CD4-positive, alpha-beta T cell treated with Interleukin-4 for 1 hour (primary cell): ENCODE measurements at places on chromosomes 12 and 14.

DNA sequence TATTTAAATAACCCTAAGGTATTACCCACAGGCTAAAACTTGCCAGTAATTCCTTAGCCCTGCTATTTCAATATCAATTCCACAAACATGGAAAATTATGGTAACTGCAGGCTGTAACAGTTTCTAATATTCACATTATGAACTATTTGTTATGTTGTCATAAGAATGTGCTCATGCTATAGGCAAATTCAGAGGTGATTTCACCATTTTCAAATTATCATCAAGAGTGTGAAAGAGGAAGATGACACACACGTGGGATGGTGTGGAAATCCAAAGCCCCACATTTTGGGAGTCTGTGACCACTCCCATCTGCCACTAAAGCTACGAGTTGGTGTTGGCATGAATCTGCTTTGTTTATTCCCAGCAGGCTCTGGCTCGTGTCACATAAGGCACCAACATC, 5.9 kb upstream of the MYO1A start:
- DNase-seq: no peak

DNA sequence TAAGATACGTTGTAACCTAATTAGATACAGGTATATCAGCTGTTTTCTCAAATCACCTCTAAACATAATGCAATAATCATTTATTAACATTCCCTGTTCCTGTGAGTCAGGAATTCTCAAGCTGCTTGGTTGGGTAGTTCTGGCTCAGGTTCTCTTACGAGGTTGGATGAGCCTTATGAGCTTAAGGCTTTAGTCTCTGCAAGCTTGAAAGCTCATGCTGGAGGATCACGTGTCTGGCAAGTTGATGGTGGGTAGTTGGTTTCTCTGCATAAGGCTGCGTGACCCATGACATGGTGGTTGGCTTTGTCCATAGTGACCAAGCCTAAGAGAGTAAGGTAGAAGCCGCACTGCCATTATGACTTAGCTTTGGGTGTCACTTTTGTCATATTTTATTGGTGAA, 62.0 kb downstream of the PLEKHA5 start:
- no peak for DNase-seq

DNA sequence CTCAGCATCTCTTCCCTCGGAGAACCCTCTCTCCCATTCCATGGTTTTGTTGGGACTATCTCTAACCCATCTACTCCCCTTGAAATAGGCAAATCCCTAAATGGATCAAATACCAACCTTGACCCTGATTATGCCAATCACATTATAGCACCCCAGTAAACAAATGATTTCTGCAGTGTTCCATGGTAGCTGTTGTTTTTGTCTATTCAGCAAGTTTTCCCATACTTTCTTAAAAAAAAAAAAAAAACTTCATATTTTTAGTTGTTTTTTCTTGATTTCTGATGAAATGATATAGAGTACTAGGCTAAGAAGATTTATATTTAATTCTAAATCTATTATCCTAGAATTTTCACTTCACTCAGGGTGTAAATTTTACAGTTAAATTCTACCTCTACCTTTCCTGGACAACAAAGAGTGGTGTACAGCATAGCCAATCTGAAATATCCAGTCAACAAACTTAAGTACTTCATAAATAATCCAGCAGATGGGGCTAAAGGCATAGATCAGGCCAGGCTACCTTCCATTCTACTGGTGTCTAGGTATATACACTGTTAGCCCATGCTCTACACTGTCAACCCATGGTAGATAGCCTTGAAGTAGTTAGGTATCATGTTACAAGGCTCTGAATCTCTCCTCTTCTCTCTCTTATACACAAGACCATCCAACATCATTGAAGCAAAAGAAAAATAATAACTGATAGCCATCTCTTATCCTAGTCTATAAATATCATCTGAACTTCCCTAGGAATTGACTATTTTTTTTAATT, 82.2 kb downstream of the PLEKHG7 start:
- DNase-seq: peak; percentile 78

DNA sequence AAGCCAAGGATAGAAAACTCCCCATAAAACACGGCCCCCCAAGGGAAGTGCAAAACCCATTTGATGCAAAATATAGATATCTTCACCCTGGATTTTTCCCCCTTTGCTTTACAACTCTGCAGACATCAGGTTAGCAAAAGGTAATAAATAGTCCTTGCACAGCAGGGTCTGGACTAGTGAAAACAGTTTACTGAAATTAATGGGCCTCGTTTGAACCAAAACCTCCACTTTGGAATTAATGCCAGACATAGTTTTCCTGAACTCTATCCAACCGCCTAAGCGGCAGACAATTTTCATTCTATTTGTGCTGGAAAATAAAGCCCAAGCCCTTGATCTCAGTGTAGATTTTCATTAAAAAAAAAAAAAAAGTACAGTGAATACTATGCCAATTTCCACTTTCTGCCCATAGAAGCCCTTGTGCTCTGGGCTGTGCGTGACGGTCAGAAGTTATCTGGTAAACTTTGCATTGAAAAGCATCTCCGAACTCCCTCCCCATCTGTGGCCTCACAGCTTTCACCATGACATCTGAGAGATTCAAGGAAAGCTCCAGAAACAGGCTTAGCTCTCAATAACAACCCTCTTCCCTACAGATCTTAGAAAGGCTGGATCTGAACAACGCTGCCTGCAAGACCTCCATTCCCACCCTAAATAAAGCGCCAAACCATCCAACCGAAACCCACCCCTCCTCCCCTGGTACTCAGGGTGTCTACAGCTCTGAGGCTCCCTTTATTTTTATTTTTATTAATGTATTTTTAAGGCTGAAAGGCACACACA, 11.0 kb upstream of the IRF2BPL start:
- DNase-seq: no peak

DNA sequence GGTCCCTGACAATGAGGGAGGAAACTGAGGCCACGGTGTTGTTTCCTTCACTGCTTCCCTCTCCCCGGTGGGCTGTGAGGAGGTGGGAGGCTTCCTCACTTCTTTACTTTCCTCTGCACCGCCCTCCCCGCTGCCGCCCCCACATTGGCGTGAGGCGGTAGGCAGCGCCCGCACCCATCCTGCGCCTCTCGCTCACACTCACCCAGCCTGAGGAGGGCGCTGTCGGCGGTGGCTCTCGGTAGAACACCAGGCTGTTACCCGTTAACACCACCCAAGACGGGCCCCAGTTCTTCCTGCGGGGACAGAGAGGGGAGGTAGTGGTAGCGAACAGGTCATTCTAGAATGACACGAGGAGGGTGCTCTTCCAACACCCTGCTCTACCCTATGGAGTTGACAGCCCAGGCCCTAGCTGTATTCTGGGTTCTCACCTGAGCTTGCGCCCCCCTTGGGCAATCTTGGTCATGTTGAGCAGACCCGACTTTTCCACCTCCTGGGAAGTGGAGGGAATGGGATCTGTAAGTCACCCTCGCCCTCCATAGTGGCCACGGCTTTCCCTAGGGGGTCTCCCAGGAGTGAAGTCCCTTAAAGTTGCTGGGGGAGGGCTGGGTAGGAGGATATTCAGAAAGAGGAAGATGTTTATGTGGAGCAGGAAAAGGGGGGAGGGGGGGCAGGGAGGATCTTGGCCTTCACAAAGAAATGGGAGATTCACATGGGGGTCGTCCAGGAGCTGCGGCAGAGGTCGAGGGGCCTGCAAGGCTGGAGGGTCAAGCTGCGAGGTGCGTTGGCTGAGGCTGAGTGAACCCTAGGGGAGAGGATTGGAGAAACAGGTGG, 3.3 kb downstream of the ARHGAP9 start:
- peak; percentile 74 for DNase-seq

DNA sequence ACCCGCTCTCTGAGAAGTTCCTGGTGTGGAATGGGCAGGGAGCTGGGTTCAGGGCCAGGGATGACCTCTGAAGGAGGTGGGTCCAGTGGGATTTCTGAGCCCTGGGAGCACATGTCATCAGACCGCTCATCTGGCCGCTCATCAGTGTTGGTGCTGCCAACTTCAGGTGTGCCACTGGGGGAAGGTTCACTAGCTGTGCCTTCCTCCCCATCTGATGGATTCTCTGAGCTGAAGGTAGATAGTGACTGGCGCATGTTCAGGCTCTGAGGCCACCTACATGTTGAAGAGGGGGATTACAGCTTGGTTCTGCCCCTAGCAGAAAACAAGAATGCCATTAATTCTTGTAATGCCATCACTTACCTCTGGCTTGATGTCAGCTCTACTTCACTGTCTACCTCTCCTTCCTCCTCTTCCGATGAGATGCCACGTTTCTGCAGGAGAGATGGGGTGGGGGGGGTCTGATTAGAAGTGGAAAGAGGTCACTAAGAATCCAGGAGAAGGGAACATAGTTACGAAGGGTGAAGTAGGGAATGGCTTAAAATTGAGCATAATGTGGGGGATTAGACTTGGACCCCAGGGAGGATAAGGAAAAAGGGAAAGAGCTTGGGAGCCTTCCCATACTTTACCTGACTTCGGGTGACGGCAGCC, 17.2 kb downstream of the MAP3K12 start:
- DNase-seq: no peak
